ENCODE measurements at places on chromosomes 11 and 22.
A peak's percentile ranks its signal among the peaks of the same experiment; 100 is the strongest.

- DNase-seq, result no peak
These were observed 118.6 kb downstream of the HIPK3 start for GRCh38 chr11:33375688-33376311.

GRCh38 chr11:61193596-61193995, 9.7 kb upstream of the PGA3 start:
- DNase-seq, result no peak

GRCh38 chr22:41092023-41092817, at the start of gene EP300:
Gene EP300 (plus strand): TSS chr22:41092592. CDS start chr22:41093005, 413 bp downstream.
- DNase-seq, result peak; percentile 53

GRCh38 chr11:57001674-57002401, 13.1 kb downstream of the OR5AK2 start:
- no peak for DNase-seq

DNA sequence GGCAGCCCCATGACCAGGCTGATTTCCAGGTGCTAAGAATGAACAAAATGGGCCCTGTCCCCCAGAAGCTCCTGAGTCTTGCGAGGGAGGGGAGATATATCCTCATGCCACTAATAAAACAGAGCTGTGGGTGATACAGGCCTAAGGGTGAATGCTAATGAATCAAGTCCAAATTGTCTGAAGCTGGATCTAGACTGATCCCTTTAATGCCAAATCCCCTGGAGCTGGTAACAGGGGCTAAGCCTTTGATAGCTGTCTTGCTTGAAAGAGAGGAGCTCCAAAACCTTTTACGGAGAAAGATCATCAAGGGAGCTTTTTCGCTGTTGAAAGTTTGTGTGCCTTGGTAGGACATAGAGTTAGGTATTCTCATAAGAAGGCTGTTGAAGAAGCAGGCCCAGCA, 79.7 kb downstream of the PPFIBP2 start:
- DNase-seq, result no peak

DNA sequence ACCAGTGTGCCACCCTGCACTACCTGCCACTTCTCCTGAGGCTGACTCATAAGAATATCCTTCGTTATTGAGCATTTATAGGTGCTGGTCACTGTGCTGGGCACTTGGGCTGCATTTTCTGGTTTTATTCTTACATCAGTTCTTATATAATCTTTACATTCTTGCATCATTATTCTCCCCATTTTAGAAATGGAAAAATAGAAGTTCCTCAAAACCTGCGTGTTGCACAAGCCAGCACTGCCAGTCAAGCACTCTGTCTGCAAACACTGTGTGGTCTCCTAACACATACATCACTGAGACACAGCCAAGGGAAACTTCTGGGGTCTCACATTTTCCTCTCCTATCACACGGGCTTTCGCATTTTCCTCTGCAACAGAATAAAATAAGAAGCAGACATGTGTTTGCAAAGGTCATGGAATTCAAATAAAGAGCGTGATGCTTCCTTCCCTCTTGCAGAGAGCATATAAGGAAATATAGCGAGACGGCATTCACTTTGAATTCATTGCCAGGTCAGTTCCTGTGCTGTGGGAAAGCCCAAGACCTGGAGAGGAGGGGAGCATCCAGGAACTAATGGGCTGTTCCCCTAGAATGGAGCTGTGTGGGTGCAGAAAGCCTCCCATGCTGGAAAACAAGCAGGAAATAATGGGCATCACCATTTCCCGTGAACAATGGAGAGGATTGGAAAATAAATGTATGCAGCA, 73.9 kb upstream of the SEZ6L start:
- DNase-seq, result no peak

- no peak for DNase-seq
These were observed 2.5 kb downstream of the KCNJ4 start for GRCh38 chr22:38452373-38453065.

GRCh38 chr22:17120711-17121232, 388 bp downstream of the TMEM121B start:
- no peak for DNase-seq

- DNase-seq, result no peak
These were observed 188.2 kb downstream of the MN1 start for GRCh38 chr22:27613099-27614005.

- DNase-seq, result no peak
These were observed 23.4 kb upstream of the GPR83 start for GRCh38 chr11:94424662-94425061.

DNA sequence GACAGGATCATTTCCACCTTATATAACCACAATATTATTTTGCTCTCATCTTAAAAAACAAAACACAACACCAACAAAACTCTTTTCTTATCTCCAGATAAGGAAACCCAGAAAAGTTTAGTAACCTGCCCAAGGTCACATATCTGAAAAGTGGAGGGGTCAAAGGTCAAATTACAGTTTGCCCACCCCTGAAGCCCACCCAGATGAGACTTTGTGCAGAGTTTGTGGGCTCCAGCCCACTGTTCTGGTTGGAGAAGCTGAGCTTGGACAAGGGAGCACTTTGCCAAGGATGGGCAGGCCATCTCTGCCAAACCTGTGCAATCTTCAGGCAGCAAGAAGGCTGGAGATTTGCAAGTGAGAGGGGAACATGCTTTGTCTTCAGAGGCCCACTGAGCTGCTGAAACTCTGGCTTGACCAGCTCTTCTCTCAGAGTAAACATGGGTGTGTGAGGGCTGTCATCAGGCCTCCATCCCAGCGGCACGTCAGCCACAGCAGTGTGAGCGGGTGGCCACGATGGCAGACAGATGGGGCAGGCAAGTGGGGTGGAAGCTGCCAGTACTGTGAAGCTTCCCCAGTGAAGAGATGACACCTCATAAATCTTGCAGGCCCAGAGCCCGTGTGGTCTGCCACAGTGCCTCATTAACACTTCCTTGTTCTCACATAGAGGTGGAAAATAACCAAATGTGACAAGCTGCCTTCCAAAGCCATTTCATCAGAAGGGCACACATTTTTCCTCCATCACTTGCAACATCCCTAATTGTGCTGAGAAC, 111.8 kb downstream of the CCDC81 start:
- DNase-seq, result no peak

DNA sequence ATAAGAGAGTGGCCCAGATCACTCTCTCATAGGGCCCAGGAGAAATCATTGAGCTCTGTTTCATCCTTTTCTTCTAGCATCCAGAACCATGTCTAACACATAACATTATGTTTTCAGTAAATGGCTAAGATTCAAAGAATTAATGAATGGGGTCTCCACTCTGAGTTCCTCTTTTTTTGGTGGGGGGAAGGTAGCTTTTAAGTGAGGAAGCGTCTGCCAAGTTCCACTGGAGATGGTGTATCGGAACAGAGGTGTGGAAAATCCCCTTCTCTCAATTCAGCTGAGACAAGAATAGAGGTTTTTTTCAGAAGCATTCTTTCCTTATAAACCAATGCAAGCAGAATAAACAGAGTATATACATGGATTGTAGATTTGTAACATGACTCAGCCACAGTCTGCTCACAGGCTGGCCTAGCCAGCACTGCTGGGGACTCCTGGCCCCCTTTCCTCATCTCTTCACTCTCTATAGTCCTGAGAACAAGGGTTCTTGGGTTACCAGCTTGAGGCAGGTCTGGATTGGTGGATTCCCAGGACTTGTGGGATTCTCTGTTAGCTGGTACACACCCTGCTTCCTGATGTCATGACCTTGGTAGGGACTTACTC, 97.2 kb downstream of the TRAF6 start:
- DNase-seq, result no peak

GRCh38 chr11:81960443-81960842, 773.2 kb downstream of the FAM181B start:
- DNase-seq, result no peak

DNA sequence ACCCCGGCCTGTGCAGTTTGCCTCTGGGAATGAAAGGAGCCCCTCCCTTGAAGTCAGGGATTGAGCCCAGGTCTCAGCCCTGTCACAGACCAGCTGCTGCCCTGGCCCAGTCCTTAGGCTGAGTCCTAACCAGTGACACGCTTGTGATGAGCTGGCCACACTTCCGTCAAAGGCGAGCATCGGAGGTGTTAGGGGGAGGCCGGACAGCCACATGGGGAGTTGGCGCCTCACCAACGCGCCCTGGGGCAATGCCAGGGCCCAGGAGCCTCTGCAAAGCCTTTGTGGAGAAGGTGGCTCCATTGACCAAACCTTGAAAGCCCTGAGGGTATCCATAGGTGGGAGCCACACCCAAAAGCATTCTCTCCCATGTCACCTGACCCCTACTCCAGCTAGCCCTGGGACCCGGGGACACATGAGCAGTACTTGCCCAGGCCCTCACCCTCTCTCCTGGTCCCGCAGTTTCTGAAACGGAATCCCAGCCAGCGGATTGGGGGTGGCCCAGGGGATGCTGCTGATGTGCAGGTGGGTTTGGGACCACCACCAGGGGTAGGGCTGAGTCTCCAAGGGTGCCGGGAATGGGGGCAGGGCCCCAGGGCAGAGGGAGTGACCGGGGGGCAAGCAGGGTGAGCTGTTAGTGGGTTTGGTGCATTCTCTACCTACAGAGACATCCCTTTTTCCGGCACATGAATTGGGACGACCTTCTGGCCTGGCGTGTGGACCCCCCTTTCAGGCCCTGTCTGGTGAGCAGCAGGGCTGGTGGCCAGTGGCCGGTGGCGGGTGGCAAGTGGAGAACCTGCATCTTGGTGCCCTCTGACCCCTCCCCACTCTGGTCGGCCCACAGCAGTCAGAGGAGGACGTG, 3.7 kb downstream of the PTPRCAP start:
- DNase-seq, result no peak

GRCh38 chr11:128895526-128895925, 4.4 kb downstream of the KCNJ5 start:
- DNase-seq, result no peak

DNA sequence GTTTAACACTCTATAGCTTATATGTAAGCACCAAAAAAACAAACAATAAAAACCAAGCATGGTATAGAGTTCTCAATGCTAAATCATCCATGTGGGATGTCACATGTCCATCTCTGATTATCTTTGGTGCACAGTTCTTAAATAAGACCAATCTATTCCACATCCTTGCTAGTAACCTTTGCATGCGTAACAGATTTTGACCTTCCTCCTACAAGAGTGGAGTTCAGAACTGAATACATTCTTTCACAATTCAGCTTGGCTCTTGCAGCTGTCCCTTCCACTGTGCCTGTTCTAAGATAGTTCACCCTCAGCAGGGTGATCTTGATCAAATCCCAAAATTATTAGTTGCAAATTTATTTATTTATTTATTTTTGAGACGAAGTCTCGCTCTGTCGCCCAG, 21.1 kb downstream of the PRR14L start:
- no peak for DNase-seq

- no peak for DNase-seq
These were observed 113.2 kb downstream of the STK33 start for GRCh38 chr11:8480858-8481257.
